Spinal cord (tissue), 10 donors: ENCODE measurements at places on chromosomes 2 and 18.

- no peak for DNase-seq
Observed at GRCh38 chr2:142878031-142878678, 691 bp downstream of the KYNU start.

GRCh38 chr2:236121546-236121945 lies 46.6 kb downstream of the GBX2 start:
- DNase-seq = no peak

DNA sequence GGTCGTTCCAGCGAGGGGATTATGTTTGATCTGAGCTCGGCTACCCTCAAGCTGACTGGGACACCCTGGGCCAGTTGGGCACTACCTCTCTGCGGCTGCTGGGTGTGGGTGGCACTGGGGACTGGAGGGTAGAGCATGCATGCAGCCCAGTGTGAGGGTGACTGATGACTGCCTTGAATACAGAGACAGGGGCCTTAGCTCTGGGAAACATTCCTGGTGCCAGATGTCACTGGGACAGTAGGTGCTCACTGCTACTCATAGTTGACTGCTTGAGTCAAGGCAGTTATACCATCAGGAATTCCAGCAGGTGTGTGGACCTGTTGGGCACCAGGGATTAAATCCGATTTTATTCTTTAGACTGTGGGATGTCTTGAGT lies 33.6 kb upstream of the ATP6V1B1 start:
- DNase-seq = no peak

DNA sequence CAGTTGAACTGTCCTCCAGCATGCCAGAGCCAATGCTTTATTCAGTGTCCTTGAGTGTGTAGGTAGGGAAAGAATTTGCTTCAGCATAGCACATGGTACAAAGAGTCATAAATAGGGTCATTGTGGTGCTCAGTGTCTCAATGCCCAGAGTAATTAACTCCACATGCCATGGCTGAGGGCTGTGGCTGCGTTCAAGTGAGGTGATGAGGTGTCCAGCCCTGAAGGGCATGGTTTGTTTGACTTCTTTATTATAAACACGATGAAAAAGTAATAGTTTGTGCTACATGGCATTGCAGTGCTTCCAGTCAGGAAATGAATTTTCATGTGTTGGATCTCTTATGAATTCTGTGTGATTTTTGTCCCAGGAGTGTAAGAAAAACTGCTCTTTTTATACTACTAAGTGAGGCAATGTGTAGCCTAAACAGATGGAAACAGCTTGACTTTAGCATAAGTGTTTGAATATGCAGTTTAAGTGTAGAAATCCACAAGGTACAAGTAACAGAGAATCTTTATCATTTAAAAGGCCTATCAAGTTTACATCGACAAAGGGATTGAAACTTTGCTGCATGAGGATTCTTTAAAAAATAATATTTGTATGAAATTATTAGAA lies 507.9 kb upstream of the CDH2 start:
- DNase-seq = no peak

- DNase-seq = no peak
Observed at GRCh38 chr2:189506514-189506976, 65.3 kb downstream of the WDR75 start.

DNA sequence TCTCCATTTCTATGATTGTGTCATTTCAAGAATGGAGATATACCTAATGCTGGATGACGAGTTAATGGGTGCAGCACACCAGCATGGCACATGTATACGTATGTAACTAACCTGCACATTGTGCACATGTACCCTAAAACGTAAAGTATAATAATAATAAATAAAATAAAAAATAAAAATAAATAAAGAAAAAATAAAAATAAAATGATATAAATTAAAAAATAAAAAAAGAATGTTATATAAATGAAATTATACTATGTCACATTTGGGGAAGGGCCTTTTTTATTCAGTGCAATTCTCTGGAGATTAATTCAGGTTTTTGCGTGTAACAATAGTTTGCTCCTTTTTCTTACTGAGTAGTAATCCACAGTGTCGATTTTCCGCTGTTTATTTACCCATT lies 763.5 kb upstream of the POU3F3 start:
- no peak for DNase-seq

DNA sequence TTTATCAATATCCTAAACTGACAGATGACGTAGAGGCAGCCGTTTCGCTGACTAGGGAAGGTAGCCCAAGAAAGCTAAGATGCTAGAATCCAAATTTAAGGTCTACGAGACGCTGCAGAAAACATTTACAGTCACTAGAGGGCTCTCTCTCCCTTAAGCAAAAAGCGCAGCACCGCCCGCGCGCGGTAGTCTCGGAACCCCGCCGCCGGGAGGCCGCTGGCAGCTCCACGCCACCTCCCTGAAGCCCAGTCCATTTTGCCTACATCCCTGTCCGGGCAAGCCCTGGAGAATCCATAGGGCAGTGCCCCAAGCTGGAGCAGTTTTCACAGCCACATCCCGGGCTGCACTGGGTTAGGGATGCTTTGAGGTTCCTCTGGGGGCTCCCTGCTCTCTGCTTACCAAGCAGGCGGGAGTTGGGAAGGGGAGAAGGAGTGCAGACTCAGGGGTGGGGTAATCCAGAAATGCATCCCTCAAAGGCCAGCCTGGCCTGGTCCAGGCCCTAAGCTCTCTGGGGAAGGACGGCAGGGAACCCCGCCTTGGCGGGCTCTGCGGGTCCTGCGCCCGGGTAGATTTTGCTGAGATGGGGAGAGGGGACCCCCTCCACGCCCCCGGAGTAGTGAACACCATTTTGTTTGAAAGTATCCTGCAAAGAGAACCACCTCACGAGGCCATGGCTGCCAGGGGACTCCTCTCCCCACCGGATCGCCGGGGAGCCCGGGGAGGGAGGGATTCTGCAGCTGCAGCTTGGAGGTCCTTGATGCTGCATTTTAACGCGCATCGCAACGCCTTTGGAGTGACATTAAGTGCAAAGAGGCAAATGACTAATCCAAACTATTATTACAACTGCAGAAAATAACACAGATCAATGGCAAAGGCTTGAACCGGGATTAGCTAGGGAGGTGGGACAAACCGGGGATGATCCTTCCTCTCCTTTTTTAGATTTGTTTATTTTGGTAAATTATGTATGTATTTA lies 1.3 kb upstream of the DPYSL5 start:
- DNase-seq = no peak

GRCh38 chr2:176154576-176155252 lies 2.4 kb upstream of the HOXD3 start:
- DNase-seq = no peak

- no peak for DNase-seq
Observed at GRCh38 chr2:101114268-101114783, 36.9 kb downstream of the TBC1D8 start.

GRCh38 chr2:186699742-186700141 lies 5.9 kb downstream of the FAM171B start:
- DNase-seq = no peak
